NCI-H524 (cell line): ENCODE measurements at places on chromosomes 12 and 14.
A peak's percentile ranks its signal among the peaks of the same experiment; 100 is the strongest.

- DNase-seq = no peak
Measured at GRCh38 chr14:24056800-24057184, 5.0 kb downstream of the CARMIL3 start.

GRCh38 chr12:71636704-71637115, 26.9 kb downstream of the ZFC3H1 start:
- DNase-seq = peak; percentile 67

DNA sequence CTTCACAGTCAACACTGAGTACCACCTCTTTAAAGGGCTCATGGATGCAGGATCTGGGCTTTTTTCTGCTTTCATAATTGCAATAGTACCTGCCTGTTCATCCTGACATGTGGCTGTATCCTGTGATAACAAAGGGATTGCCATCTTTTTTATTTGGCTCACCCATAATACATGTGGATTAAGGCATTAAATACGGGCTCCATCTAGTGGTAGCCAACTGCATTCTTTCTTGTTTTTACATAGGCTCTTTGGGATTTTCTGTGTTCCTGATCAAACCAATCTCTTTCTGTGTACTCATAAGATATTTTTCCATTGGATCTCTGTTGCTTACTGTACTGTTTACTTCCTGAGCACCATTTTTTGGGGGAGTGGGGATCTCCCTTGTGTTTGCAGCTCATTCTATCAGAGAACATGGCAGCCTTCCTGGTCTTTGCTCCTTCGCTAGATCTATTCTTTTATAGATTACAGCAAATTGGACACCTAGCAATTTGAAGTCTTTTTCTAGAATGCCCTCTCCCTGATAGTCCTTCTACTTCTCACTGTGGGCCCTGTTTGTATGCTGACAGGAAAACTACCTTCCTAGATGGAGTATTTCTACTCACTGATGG, 723.4 kb upstream of the MDGA2 start:
- peak; percentile 62 for DNase-seq

GRCh38 chr12:102498471-102498870, 18.1 kb upstream of the IGF1 start:
- DNase-seq = no peak

GRCh38 chr12:127162902-127163301, 1104.1 kb upstream of the TMEM132C start:
- DNase-seq = no peak

DNA sequence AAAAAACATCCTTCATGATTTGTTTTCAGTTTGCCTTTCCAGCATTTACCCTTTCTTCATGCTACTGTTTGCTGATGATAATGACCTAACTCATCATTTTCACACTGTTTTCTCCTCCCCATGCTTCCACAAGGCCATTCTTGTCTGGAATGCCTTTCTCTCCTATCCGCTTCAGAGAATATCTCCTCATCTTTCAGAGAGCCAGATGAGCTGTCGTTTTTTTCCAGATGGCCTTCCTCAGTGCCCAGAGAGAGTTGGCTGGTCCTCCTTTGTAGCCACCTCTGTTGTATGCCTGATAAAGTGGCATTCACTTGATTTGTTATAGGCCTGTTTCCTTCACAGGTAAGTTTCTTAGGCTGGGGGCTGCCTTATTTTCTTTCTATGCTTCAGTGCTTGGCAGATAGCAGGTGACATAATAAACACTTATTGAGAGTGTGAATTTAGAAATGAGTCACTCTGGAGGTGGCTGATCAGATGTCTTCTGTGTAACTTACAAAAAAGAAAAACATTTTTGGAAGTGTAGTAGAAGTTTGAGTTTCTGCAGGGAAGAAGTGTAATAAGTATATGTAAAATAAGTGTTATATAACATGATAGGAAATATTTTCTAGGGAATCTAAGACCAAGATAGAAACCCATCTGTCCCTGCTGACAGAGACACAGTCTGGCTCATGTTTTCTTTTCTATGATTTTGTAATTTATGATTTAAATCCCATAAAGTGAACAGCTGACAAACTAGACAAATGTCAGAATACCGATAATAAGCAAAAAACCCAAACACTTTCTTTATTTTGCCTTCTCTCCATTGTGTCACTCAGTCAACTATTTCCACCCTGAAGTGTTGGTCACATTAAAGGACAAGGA, 174.5 kb downstream of the DACT1 start:
- DNase-seq = peak; percentile 54

- no peak for DNase-seq
Measured at GRCh38 chr12:57194253-57194652, 22.3 kb upstream of the NXPH4 start.

- no peak for DNase-seq
Measured at GRCh38 chr14:90903101-90903500, 86.9 kb upstream of the TTC7B start.

DNA sequence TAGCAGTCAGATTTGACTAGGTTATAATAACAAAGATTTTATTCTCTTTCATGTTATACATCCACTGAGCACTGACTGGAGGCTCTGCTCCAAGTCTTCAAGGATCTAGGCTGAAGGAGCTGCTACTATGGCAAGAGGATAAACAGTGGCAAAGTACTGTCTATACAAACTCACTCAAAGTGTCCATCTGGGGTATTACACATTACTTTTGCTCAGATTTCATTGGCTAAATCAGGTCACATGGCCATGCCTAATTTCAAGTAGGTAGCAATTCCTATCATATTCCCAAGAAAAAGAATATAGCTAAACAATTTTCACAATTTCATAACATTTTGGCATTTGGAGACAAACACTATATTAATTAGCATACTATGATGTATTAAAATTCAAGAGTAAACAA, 40.9 kb downstream of the CDK17 start:
- DNase-seq = no peak

- DNase-seq = peak; percentile 63
Measured at GRCh38 chr12:49367381-49368239, at the start of gene SPATS2. SPATS2 (plus strand) TSS chr12:49367462; CDS start chr12:49461013, 93,551 bp downstream.

- no peak for DNase-seq
Measured at GRCh38 chr12:132491761-132492378, 1.9 kb downstream of the FBRSL1 start.

DNA sequence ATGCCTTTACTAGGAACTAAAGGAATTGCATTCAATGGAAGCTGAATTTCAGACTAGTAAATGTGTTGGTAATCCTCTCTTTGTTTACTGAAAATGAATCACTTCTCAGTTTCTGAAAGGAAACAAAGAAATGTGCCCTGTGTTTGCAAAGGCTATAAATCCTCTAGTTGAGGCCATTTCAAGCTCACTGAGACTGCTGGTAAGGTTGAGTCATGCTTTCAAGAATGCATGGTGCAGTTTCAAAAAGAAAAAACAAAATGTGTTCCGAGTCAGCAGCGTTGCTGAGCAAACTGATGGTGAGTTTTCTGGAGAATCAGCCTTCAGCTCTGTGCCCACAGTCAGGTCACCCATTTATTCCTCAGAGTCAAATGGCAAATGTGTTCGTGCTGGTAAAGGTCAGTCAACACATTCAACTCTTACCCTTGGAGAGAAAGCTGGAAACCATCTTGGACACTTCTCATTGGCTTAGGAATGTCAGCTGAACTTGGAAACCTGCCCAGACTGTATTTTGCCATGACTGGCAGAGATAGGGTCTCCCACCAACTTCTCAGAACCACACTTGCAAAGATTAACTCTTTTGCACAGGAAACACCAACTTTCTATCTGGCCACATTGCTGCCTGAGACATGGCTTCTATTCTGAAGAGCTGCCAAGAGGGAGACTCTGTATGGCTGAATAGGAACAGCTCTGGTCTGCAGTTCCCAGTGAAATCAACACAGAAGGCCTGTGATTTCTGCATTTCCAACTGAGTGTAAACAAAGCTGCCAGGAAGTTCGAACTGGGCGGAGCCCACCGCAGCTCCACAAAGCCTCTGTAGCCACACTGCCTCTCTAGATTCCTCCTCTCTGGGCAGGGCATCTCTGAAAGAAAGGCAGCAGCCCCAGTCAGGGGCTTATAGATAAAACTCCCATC, 484.4 kb downstream of the ATP23 start:
- no peak for DNase-seq

DNA sequence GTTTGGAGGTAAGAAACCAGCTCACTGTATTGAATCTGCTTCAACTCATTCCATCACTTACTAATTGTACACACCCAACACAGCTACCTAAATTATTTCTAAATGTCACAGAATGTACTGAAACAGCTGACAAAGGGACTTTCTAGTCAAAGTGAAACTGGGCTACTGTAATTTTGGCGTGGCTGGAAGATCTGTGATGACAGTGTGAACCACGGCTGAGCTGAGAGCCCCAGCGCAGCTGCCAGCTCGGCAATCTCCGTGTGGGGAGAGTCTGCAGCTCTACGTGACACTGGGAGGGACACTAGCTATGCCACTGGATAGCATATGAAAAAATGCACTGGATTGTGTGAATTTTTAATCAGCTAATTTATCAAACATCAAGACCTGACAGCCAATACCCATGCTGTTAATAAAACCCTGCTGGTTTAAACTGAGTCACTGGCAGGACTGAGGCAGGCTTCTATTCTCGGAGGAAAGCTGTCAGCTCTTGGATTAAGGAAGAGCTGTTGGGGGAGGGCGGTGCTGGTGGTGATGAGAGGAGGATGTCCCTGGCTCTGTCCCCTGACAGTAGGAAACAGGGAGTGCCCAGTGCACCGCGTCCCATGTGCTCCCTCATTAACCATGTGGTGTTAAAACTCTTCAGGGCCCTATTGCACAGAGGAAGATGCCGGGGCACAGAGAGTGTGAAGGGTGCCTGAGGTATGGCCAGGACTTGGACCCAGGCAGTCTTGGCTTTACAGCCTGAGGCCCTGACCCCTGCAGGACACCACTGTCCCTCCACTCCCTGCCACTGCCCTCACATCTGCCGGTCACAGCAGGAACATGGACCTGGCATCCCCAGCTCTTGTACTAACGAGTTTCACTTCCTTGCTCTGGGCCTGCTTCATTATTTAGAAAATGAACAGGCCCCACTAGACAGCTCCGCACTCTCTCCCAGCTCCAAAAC, 13.3 kb downstream of the SLC15A4 start:
- DNase-seq = peak; percentile 28

GRCh38 chr12:14961466-14962152, at the start of gene ARHGDIB:
ARHGDIB (minus strand) TSS chr12:14961601; CDS start chr12:14950712, 10,889 bp downstream.
- no peak for DNase-seq

DNA sequence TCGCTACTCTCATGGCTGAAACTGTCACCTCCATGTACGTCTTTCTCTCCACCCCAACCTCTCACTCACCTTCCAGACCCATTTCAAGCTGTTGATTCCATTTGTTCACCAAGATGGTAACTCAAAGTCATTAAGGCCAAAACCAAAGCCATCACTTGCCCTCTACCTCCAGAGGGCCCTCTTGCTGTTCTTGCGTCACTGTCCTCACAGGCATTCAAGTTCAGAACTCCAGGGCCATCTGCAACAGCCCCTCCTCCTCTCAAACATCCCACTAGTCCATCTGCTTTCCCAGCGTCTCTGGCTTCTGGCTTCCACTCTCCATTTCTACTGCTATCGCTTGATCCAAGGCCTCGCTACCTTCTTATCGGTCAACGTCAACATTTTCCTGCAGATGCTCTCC, 74.5 kb downstream of the VWF start:
- peak; percentile 62 for DNase-seq

GRCh38 chr14:34104489-34105397, 153.9 kb upstream of the EGLN3 start:
- DNase-seq = no peak

GRCh38 chr12:3896356-3896755, 23.2 kb upstream of the PARP11 start:
- no peak for DNase-seq

- no peak for DNase-seq
Measured at GRCh38 chr14:52365071-52365470, 51.0 kb downstream of the PTGER2 start.

DNA sequence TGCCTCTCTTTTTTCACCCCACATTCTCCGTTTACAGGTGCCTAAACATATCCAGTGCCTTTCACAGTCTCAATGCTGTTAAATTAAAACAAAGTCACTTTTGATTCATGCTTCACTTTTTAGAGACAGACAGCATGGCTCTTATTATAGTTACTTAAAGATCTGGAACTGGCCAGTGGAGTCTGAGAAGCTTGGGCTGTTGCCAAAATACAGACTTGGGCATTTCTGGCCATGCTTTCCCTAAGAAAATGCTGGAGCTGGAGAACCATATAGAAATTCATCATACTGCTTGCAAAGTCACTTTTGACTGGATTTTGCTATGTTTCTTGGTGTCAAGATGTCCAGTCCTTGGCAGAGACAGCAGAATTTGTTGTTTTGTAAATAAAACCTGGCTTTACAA, 12.2 kb upstream of the GPR68 start:
- DNase-seq = no peak

DNA sequence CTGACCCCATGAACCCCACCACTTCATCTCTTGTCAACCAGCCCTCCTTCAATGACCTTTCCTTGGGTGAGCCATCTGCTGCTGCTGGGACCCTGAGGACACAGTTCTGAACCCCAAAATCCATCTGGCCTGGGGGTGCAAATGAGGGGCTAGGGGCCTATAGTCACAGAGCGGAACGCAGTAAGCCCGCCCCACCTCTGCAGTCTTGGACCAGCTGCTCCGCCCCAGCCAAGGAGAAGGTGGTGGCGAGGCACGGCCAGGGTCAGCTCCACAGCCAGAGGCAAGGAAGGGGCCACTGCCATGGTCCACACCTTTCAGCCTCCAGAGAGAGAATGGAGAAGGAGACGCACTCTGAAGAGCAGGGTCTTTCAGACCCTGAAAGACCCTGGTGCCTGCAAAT, 5.1 kb downstream of the TMEM179 start:
- no peak for DNase-seq

- DNase-seq = no peak
Measured at GRCh38 chr12:51906430-51907082, 748 bp upstream of the ACVRL1 start.

- DNase-seq = no peak
Measured at GRCh38 chr12:49825971-49826421, 2.2 kb downstream of the NCKAP5L start.

GRCh38 chr12:89662623-89663022, 46.0 kb downstream of the ATP2B1 start:
- DNase-seq = peak; percentile 10

- no peak for DNase-seq
Measured at GRCh38 chr14:100473249-100473648, 114.0 kb downstream of the BEGAIN start.

- no peak for DNase-seq
Measured at GRCh38 chr12:132315951-132316350, 13.4 kb downstream of the GALNT9 start.

DNA sequence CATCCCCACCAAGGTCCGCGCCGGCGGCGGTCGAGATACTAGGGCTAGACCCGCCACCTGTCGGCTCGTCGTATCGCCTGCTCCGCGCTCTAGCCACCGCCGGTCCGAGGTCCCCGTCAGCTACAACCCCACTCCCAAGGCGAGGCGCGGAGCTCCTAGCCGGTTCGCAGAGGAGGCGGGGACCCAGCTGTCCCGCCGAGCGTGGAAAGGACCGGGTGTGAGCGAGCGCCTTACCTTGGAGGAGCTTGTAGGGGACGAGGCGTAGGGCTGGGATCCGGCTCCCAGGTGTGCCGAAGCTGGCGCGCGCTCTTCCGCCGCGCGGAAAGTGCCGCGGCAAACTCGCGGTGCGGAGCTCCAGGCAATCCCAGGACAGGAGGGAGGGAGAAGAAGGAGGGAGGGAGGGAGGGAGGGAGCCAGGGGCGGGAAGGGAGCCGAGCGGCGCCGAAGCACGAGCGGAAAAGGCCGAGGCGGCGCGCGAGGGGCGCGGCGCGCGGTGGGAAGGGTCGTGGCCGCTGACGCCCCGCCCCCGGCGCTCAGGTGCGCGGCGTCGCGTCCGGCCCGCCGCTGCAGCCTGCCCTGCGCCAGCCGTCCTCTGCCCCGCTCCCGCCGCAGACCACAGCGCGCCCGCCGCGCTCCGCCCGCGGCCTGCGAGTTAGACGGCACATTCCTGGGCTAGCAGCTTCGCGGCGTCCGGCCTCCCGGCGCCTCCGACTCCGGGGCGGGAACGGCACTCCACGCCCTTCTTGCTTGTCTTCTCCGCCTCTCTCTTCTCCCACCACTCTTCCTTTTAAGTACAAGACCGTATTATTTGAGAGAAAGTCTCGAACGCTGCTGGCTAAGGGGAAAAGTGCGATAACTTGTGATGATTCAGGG, at the start of gene PAWR:
Gene PAWR, minus strand, starts transcription at position 327 of the 873 bp plus-strand sequence. CDS start 720 bp downstream, outside the sequence.
- peak; percentile 81 for DNase-seq
